Muscle of leg (tissue), 16 donors: ENCODE measurements at places on chromosomes 2 and 18.

- no peaks in the 10 kb centered on the region for H3K4me1 ChIP-seq
- H3K36me3 ChIP-seq: no peaks in the 10 kb centered on the region
- DNase-seq: peak; percentile 56
- no peaks in the 10 kb centered on the region for H3K27me3 ChIP-seq
- no peak overlapping the region for H3K4me3 ChIP-seq
- H3K27ac ChIP-seq: no peak overlapping the region
These were observed 387.3 kb downstream of the PLCL1 start for GRCh38 chr2:198191651-198192050.

GRCh38 chr2:163637871-163638270 is 97.9 kb downstream of the FIGN start:
- H3K36me3 ChIP-seq: no peaks in the 10 kb centered on the region
- no peaks in the 10 kb centered on the region for H3K27me3 ChIP-seq
- no peak overlapping the region for H3K27ac ChIP-seq

- DNase-seq: peak; percentile 62
- peaks cover 10% of the 10 kb centered on the region for H3K36me3 ChIP-seq
- H3K4me3 ChIP-seq: no peak overlapping the region
- H3K27ac ChIP-seq: no peak overlapping the region
These were observed 11.3 kb downstream of the MALT1 start for GRCh38 chr18:58682429-58683069.

- no peak for DNase-seq
- no peaks in the 10 kb centered on the region for H3K36me3 ChIP-seq
These were observed 4.0 kb upstream of the SPP2 start for GRCh38 chr2:234046521-234046920.

GRCh38 chr2:217086038-217086522 is 226.2 kb upstream of the TNP1 start:
- peaks cover 4% of the 10 kb centered on the region for H3K4me1 ChIP-seq
- no peak overlapping the region for H3K4me3 ChIP-seq
- DNase-seq: no peak

DNA sequence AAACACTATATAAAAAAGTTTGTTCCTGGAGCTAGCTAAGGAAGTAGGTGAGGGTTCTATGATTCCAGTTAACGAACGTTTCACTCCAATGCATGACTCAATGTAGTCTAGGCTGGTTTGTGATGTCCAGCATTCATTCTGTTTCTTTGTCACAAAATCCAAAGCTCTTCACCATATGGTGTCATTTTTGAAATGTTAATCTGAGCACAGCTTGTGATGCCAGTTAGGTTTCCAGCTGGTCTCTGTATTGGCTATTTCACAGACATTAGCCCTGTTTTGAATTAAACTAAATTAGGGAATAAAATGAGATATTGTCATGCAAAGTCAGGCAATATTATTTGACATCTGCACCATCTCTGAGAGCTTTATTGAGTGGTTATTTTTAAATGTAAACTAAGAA is 159.4 kb downstream of the RBM43 start:
- H3K27ac ChIP-seq: no peak overlapping the region
- H3K27me3 ChIP-seq: no peaks in the 10 kb centered on the region
- no peak overlapping the region for H3K4me3 ChIP-seq
- peaks cover 2% of the 10 kb centered on the region for H3K4me1 ChIP-seq
